ENCODE measurements at places on chromosomes 5 and 9. TPM values are rescaled to one million over a fixed set of nuclear protein-coding genes. Genes with fewer than 3 reads are reported as not detected.

CER1 gene
- total RNA-seq, result 0.74 TPM

FCHSD1 gene
- total RNA-seq, result 14.4 TPM

SPATA31A6 gene
- total RNA-seq, result not detected

C9orf152 gene
- total RNA-seq, result 0.32 TPM

C5orf34 gene
- 9.7 TPM for total RNA-seq

SOX30 gene
- total RNA-seq, result not detected

PAIP1 gene
- total RNA-seq, result 104 TPM

FCHO2 gene
- total RNA-seq, result 55.5 TPM

LCNL1 gene
- total RNA-seq, result 0.11 TPM

CCNB1 gene
- total RNA-seq, result 41.9 TPM

OBP2B gene
- not detected for total RNA-seq

ZCCHC7 gene
- total RNA-seq, result 40.7 TPM

KIF12 gene
- 0.42 TPM for total RNA-seq

PCDHA9 gene
- total RNA-seq, result 0.90 TPM

PCDHGB4 gene
- 11.7 TPM for total RNA-seq

SLC23A1 gene
- total RNA-seq, result not detected

BTNL9 gene
- 7.0 TPM for total RNA-seq

PIP5KL1 gene
- 0.48 TPM for total RNA-seq

IER5L gene
- total RNA-seq, result 15.2 TPM

PCDHGA11 gene
- 12.5 TPM for total RNA-seq

SLC45A2 gene
- not detected for total RNA-seq

SHOC1 gene
- not detected for total RNA-seq

GLDC gene
- total RNA-seq, result 0.74 TPM

FOXE1 gene
- total RNA-seq, result not detected

LMX1B gene
- not detected for total RNA-seq

PPP2R2B gene
- total RNA-seq, result 11.8 TPM

SAPCD2 gene
- 3.2 TPM for total RNA-seq

ANGPTL2 gene
- total RNA-seq, result 37.7 TPM

GOLM1 gene
- total RNA-seq, result 37.4 TPM

IFNB1 gene
- not detected for total RNA-seq

PLAC8L1 gene
- not detected for total RNA-seq

TAS2R1 gene
- not detected for total RNA-seq

PCDHB9 gene
- total RNA-seq, result 2.4 TPM

PGM5 gene
- total RNA-seq, result 206 TPM

CD14 gene
- total RNA-seq, result 57.6 TPM

HAUS6 gene
- 25.0 TPM for total RNA-seq

CYSTM1 gene
- total RNA-seq, result 7.8 TPM

LCN1 gene
- total RNA-seq, result not detected

FBP2 gene
- 2.2 TPM for total RNA-seq

GAS1 gene
- total RNA-seq, result 52.8 TPM

TMEM215 gene
- 0.21 TPM for total RNA-seq

NCS1 gene
- 32.5 TPM for total RNA-seq

SH2D3C gene
- 11.6 TPM for total RNA-seq

C5 gene
- 18.1 TPM for total RNA-seq

CTXN3 gene
- 1.1 TPM for total RNA-seq

ENTPD2 gene
- total RNA-seq, result 6.4 TPM

NADK2 gene
- 63.2 TPM for total RNA-seq

HRCT1 gene
- total RNA-seq, result 0.42 TPM

CCL21 gene
- 35.7 TPM for total RNA-seq

ALDH1A1 gene
- 67.9 TPM for total RNA-seq

All from urinary bladder (tissue), 4 donors.